ENCODE measurements at places on chromosomes 7 and 10. TPM values are rescaled to one million over a fixed set of nuclear protein-coding genes. Genes with fewer than 3 reads are reported as not detected.

Gene TWIST1
- 3.0 TPM for total RNA-seq

Gene TET1
- total RNA-seq = 1.6 TPM

Gene LIPN
- not detected for total RNA-seq

Gene PLXNA4
- total RNA-seq = 8.2 TPM

Gene STEAP1B
- total RNA-seq = 1.3 TPM

Gene EPHB6
- total RNA-seq = 84.0 TPM

Gene FAM241B
- 1.8 TPM for total RNA-seq

Gene OR2A25
- total RNA-seq = not detected

Gene CEP55
- not detected for total RNA-seq

Gene RNF148
- 4.9 TPM for total RNA-seq

Gene CDC14C
- total RNA-seq = not detected

Gene EFCAB10
- total RNA-seq = not detected

Gene GPR22
- not detected for total RNA-seq

Gene SH3PXD2A
- total RNA-seq = 9.9 TPM

Gene SYT15B
- total RNA-seq = 8.9 TPM

Gene NRG3
- 0.26 TPM for total RNA-seq

Gene LIPF
- total RNA-seq = not detected

Gene TUBB8
- 14.2 TPM for total RNA-seq

Gene ARHGAP22
- 4.6 TPM for total RNA-seq

- DNase-seq = peak; percentile 84
Observed at GRCh38 chr10:78742730-78743615, 325.8 kb upstream of the ZMIZ1 start.

GRCh38 chr7:55101359-55101758, 82.5 kb downstream of the EGFR start:
- no peak for DNase-seq

GRCh38 chr10:6002809-6003510, 25.6 kb upstream of the IL15RA start:
- DNase-seq = no peak

DNA sequence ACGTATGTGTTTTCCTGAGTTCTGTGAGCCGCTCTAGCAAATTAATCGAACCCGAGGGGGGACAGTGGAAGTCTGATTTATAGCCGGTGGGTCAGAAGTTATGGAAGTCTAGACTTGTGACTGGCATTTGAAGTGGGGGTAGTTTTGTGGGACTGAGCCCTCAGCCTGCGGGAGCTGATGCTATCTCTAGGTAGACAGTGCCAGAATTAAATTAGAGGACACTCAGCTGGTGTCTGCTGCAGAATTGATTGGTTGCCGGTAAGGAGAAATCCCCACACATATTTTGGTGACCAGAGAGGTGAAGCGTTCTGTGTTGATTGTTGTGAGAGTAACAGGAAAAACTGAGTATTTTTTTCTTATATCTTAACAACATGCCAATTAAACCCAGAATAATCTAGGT, 143.8 kb upstream of the ADCY1 start:
- no peak for DNase-seq

DNA sequence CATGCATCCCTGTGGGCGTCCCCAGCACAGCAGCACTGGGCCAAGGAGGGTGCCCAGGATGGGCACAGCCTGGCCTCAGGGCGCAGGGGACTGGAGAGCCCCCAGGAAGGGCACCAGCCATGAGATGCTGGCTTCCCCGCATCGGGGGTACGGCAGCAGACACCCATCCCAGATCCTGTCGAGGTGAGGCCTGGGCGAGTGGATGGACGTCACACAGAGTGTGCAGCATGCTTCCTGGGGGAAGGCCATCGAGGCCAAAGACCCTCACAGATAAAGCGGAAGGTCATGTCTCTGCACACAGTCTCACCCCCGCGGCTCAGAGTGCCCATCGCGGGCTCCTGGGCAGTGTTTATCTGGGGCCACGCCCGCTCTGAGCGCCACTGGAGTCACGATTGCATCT, 18.8 kb downstream of the ADGRA1 start:
- DNase-seq = no peak

GRCh38 chr7:96952974-96953391, 52.4 kb upstream of the DLX6 start:
- DNase-seq = no peak

GRCh38 chr10:101902820-101903145, 59.2 kb upstream of the KCNIP2 start:
- no peak for DNase-seq

- no peak for DNase-seq
Observed at GRCh38 chr7:150879345-150879744, 27.0 kb downstream of the AOC1 start.

- no peak for DNase-seq
Observed at GRCh38 chr7:121202125-121202524, 126.7 kb upstream of the WNT16 start.

DNA sequence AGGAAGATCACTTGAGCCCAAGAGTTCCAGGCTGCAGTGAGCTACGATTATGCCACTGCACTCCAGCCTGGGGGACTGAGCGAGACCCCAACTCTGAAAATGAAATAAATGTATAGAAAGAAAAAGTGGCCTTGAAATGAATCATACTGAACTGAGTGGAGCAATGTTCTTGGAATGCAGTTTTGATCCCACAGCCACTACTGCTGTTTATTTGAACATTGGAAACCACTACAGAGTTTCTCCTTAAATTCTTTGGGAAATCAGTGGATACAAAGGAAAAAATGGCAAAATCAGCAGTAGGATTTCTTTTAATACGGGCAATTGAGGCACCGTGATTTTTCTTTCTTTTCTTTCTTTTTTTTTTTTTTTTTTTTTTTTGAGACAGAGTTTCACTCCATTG, 637.4 kb downstream of the GALNT17 start:
- no peak for DNase-seq

DNA sequence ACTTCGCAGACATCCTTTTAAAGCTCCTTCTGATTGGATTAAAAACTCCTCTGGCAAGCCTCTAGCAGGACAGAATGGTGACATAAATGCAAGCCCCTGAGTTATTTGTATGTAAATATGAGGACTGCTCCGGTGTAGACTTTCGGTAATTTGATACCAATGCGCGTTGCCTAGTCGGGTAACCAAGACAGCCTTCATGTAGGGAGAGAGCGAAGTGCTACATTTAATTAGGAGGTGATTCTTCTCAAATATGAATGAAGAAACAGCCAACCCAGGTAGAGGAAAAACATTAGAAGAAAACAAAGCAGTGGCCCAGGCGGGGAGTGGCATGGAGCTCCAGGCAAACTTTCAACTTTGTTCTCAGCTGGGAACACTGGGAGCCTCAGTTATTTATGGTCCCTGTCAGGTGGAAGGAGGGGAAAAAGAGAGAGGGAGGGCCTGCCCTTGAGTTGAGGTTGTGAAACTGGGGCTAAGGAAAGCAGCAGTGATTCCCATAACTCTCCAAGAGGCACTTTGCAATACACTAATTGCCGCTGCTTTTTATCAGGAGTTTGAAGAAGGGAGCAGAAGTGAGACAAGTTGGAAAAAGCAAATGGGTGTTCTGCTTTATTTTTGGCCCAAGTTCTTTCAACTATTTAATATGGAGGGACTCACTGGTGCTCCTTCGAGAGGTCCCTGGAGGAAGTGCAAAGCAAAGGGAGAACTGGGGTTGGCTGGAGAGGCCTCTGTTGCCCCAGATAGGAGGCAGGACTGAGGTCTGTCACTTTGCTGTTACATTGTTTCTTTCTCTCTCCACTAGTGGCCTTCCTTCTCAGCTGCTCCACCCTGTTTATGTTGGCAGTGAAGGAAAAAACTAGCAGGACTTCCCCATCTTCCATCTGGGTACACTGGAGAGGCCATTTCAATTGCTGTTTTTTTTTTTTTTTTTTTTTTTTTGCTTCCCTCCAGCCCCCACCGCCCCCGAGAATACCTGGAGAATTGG, 234.6 kb upstream of the CCDC6 start:
- no peak for DNase-seq

GRCh38 chr10:114520453-114520852, 116.2 kb upstream of the AFAP1L2 start:
- DNase-seq = no peak

GRCh38 chr7:44394636-44395035, 69.2 kb upstream of the CAMK2B start:
- DNase-seq = no peak

- no peak for DNase-seq
Observed at GRCh38 chr7:131108212-131108940, 219.3 kb upstream of the MKLN1 start.

GRCh38 chr10:86803156-86803555, 46.7 kb downstream of the BMPR1A start:
- DNase-seq = no peak

- DNase-seq = no peak
Observed at GRCh38 chr7:129412501-129412900, 21.7 kb upstream of the STRIP2 start.

- DNase-seq = peak; percentile 53
Observed at GRCh38 chr10:13712837-13713581, 126.2 kb downstream of the PRPF18 start.

DNA sequence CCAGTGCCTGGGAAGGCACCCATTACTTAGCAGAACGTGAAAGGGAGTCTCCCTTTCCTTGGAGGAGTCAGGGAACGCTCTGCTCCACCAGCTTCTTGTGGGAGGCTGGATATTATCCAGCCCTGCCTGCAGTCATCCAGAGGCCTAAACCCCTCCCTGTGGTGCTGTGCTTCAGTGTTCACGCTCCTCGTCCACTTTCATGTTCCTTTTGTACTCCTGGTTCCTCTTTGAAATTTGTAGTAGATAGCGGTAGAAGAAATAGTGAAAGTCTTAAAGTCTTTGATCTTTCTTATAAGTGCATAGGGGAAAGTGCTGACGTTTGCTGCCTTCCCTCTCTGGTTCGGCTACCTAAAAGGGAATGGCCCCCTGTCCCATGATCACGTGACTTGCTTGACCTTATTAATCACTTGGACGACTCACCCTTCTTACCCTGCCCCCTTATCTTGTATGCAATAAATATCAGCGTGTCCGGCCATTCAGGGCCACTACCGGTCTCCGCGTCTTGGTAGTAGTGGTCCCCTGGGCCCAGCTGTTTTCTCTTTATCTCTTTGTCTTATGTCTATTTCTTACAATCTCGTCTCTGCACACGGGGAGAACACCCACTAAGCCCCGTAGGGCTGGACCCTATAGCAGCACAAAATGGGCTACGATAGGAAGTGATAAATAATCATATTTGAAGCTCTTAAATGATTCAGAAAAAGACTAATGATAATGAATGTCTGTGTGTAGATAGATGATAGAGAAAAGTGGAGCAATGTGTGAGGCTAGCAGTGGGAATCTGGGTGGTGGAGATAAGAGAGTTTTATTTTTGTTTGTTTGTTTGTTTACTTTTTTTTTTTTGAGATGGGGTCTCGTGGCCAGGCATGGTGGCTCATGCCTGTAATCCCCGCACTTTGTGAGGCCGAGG, 5.8 kb upstream of the ESYT2 start:
- DNase-seq = no peak

GRCh38 chr7:135789956-135790355, 41.3 kb upstream of the FAM180A start:
- DNase-seq = no peak

- peak; percentile 35 for DNase-seq
Observed at GRCh38 chr10:12489357-12489756, 140.0 kb downstream of the CAMK1D start.

GRCh38 chr10:112724404-112724991, 225.5 kb upstream of the TCF7L2 start:
- no peak for DNase-seq

GRCh38 chr10:12687996-12688395, 313.5 kb downstream of the CCDC3 start:
- no peak for DNase-seq

GRCh38 chr10:70472799-70473454, 5.6 kb upstream of the PALD1 start:
- no peak for DNase-seq

- DNase-seq = no peak
Observed at GRCh38 chr7:159036916-159037605, 107.6 kb downstream of the VIPR2 start.

GRCh38 chr7:14691597-14692203, 210.9 kb downstream of the DGKB start:
- DNase-seq = peak; percentile 44

- no peak for DNase-seq
Observed at GRCh38 chr7:49692516-49692915, 80.9 kb upstream of the VWC2 start.

GRCh38 chr10:19449860-19450259, 366.4 kb upstream of the PLXDC2 start:
- no peak for DNase-seq

DNA sequence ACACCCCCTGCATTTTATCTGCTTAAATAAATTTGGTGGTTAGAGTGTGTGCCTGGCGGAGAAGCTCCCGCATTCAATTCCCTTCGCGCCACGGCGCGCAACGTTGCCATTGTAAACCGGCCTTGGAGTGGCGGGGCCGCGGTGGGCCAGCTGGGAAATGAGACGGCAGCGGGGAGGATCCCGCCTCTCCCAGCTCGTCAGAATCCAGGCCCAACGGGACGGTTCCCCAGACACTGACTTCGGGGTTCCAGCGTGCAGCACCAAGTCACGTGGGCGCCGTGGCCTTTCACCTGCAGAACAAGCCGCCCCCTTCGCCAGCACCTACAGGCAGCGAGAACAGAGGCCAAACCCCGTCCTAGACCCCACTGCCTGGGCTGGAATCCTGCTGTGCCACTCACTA, 103.4 kb downstream of the GRID1 start:
- DNase-seq = peak; percentile 8

DNA sequence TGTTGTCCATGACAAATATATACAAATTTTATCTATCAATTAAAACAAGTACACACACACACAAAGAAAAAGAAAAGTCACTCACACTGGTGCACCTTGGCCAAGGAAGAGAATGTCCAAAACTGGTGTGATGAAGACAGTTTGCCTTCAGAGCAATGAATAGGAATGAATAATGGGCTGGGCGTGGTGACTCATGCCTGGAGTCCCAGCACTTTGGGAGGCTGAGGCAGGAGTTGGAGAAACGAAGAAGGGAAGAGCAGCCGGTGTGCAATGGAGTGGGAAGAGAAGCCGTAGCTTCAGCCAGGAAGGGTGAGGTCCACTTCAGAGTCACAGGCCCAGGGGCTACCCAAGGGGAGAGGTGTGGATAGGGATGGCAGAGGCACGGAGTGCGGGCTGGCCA, 253.6 kb downstream of the CCSER2 start:
- no peak for DNase-seq
